ENCODE measurements at places on chromosomes 7 and 10.

DNA sequence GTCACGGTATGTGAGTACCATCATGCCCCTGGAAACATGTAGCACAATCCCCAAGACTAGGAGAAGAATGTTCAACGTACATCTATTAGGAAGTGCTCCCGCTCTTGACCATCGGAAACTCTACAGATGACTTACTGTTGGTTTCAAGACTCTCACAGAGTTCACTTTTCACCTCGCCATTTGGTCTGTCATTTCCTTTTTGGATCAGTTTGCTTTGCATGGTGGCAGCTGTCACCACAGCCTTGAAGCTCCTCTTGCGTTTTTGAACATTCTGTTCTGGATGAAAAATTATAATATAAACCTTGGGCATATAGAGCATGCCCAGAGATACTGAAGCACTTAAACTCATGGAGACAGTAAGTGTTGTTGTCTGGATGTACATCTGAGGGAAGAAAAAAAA lies 806.8 kb downstream of the GRM8 start:
- no peak for DNase-seq

DNA sequence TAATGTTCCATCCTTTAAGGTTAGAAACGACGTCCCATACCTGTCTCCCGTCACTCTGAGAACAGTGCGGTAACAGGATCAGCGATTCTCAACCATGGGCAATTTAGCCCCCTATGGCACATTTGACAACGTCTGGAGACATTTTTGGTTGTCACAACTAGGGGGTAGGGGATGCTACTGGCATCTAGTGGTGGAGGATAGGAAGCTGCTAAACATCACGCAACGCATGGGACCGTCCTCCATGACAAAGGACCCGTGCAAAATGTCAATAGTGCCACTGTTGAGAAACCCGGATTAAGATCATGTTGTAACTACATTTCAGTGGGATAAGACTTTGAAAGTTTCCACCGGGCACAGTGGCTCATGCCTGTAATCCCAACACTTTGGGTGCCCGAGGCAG lies 5.0 kb upstream of the PAXIP1 start:
- DNase-seq, result no peak

- no peak for DNase-seq
These were observed 120.9 kb downstream of the CRPPA start for GRCh38 chr7:16300361-16300895.

GRCh38 chr10:46016190-46016589 lies 14.2 kb downstream of the NCOA4 start:
- no peak for DNase-seq

GRCh38 chr10:95264227-95265051 lies 26.4 kb downstream of the PDLIM1 start:
- no peak for DNase-seq

- no peak for DNase-seq
These were observed 72.8 kb upstream of the MTPN start for GRCh38 chr7:136049818-136050461.

GRCh38 chr7:69911337-69911736 lies 313.1 kb downstream of the AUTS2 start:
- DNase-seq, result no peak

DNA sequence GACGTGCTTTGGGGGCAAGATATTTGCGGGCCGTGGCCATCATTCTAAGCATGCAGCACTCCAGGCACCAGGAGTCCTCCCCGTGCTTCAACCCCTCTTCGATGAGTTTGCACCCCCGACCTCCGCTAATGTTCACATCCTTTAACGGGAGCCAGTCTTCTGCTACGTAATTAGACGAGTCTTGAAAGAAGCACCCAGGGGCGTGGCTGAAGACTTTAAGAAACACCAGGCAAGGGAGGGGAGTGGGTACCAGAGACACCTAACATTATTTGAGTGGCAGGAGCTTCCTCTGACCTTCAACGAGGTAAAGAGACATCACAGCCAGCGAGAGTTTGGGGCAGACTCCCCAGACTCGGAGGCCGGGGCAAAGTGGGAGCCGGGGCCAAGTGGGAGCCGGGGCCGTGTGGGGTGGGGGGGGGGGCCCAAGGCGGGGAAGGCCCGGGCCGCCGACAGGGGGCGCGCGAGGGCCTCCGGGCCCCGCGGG lies 31.1 kb upstream of the TOMM7 start:
- no peak for DNase-seq

DNA sequence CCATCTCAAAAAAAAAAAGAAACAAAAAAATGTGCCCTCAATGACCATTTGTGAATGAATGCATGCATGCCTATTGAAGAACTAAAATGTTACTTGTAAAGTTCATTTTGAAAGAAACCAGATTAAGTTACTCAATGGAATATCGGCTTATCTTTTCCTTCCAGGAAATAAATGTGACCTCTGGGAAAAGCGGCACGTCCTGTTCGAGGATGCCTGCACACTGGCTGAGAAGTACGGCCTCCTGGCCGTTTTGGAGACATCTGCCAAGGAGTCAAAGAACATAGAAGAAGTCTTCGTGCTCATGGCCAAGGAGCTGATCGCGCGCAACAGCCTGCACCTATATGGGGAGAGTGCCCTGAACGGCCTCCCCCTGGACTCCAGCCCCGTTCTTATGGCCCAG lies 21.9 kb downstream of the RAB19 start:
- no peak for DNase-seq

- no peak for DNase-seq
These were observed 15.5 kb upstream of the SP4 start for GRCh38 chr7:21412410-21412851.

GRCh38 chr10:131774681-131775085 lies 126.1 kb upstream of the PPP2R2D start:
- DNase-seq, result no peak

DNA sequence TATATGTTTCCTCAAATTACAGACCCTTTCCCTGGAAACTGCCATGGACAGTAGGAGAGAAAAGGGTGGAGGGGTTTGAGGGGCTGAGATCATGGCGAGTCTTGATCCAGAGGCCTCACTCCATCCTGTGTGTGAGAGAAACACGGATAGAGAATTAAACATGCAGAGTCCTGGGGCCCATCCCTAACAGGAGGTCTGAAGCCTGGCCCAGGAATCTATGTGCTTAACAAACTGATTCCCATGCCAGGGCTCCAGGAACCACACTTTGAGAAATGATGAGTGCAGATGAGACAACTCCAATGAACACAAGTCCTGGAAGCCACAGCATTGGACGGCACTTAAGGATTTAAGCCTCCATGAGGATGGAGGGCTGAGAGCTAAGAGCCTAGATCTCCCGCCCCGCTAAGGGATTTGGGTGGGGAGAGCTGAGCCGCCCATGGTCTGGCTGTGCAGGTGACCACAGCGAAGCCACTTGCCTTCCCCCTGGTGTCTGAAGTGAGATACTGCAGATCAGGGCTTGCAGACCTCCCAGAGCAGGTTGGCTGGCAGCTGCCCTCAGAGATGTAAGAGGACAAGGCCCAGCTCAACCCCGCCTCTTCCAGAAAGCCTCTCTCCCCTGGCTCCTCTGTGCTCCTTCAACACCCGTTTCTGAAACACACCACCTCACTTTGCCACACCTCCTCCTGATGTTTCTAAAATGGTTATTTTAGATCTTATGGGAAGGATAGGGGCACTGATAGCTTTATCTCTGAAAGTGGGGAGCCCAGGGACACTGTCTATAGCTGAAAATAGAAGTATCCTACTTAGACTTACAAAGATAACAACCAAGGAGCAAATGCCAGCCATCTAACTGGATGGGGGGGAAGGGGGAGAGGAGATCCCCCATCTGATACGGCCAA lies 24.8 kb upstream of the EIF5AL1 start:
- DNase-seq, result no peak

GRCh38 chr7:123494193-123494796 lies 40.1 kb downstream of the IQUB start:
- peak; percentile 40 for DNase-seq

DNA sequence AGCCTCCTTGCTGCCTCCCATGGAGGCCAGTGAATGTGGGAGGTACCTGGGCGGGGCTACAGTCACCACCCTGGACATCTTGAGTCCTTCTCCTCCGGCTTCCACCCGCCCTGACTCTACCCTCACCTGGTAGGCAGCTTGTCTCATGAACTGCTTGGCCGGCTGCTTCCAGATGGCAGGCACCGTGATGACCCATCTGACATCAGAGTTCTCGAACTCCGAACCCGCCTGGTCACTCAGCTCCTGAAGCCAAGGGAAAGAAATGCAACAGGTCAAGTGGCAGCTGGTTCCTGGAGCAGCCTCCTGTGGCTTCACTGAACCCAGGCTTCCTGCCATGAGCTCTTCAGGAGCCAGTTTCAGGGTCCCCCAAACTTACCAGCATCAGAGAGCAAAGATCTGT lies 50.1 kb downstream of the HSPA12A start:
- DNase-seq, result no peak

- no peak for DNase-seq
These were observed 147.1 kb upstream of the AOAH start for GRCh38 chr7:36871355-36871738.

DNA sequence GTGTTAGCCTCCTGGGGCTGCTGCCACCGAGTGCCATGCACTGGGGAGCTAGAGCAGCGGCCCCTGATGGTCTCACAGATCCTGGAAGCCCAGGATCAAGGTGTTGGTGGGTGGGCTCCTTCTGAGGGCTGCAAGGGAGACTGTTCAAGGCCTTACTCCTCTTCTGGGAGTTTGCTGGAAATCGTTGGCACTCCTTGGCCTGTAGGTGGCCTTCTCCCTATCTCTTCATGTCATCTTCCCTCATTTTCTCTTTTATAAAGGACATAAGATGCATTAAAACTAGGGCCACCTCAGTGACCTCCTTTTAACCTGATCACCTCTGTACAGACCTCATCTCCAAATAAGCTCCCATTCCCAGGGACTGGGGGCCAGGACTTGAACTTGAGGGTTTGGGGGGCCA lies 27.0 kb upstream of the ZNF862 start:
- DNase-seq, result no peak

DNA sequence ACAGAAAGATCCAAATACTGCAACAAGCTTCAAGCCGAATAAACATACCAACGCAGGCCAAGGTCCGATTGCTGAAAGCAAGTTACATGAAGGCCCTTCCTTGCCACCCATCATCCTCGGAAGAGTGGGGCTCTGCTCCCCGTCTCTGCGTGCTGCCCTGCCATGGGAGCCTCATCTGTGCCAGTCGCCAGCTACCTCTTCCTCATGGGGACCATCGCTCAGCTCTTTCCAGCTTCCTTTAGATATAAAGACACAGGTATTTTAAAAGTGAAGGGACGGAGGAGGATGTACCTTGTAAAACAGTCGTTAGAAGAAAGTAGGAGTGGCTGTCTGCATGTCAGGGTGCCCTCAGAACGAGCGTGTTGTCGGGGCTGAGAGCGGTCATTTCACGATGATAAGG lies 114.9 kb downstream of the INPP5A start:
- no peak for DNase-seq

GRCh38 chr10:28558186-28558585 lies 25.3 kb downstream of the WAC start:
- DNase-seq, result no peak

GRCh38 chr7:81549484-81550016 lies 220.3 kb downstream of the HGF start:
- DNase-seq, result no peak

DNA sequence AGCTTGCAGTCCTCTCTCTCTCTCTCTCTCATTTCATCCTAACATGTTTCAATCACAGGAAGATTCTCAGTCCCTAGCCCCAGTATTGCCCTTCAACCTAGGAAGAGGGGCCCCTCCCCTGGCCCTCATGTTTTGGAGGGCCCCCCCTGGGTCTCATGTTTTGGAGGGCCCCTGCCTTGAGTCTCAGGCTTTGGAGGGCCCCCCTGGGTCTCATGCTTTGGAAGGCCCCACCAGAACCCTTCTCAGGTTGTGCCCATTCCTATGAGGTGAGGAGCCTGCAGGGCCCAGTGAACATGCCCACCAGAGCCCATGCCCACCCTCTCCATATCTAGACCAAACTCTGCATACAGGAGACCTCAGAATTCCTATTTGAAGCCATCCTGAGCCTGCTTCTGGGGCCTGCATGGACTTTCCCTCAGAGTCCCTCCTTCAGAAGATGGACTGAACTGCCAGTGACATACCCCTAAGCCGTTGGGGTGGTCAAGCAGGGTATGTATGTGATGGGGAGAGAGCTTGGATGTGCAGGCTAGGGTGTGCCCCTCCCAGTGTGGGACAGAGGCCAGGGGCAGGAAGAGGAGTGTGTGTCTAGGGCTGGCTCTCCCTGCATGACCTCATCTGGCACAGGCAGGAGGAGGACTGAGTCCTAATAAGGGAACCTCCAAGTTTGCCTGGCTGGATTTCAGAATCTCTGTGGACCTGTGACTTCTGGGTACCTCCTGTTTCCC lies 8.1 kb upstream of the VDAC2 start:
- DNase-seq, result no peak

DNA sequence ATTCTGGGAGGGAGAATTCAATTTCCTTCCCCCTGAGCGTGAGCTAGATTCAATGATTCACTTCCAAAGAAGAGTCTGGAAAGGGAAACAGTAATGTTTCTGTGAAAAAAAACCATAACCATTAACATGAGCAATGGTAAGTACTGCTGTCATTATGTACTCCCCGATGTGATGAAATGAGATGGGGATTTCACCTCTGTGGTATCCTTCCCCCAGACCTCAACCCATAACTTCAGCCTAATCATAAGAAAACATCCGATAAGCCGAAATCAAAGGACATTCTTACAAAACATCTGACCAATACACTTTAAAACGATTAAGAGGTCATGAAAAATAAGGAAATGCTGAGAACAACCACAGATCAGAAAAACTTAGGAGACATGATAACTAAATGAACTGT lies 27.2 kb downstream of the EZH2 start:
- DNase-seq, result no peak

DNA sequence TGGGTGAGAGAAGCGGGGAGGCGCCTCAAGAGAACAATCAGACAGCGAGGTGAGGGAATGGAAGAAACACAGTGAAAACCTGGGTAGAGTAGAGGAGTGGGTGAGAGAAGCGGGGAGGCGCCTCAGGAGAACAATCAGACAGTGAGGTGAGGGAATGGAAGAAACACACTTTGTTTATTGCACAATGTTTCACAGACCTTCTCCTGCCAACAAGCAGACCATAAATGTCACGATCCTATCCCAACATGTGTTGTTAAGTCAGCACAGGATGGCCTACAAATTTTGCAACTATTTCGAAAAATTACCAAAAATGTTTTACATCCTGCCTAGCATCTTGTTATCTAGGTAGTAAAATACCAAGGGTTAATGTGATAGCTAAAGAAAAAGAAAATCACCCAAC lies 115.3 kb downstream of the JAZF1 start:
- DNase-seq, result no peak

DNA sequence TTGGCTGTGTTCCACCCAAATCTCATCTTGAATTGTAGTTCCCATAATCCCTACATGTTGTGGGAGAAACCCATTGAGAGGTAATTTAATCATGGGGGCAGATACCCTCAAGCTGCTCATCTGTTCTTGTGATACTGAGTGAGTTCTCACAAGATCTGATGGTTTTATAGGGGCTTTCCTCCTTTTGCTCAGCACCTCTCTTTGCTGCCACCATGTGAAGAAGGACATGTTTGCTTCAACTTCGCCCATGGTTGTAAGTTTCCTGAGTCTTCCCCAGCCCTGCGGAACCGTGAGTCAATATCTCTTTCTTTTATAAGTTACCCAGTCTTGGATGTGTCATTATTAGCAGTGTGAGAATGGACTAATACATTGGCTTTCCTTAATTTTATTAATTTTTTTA lies 527.8 kb downstream of the MDFIC start:
- no peak for DNase-seq

Measured in NCI-H1105 (cell line).